ENCODE measurements at places on chromosomes 3 and 15.

GRCh38 chr15:89423981-89424380 lies 72.4 kb downstream of the RHCG start:
- DNase-seq, result no peak

- DNase-seq, result no peak
Measured at GRCh38 chr3:60633644-60634043, 617.6 kb downstream of the FHIT start.

DNA sequence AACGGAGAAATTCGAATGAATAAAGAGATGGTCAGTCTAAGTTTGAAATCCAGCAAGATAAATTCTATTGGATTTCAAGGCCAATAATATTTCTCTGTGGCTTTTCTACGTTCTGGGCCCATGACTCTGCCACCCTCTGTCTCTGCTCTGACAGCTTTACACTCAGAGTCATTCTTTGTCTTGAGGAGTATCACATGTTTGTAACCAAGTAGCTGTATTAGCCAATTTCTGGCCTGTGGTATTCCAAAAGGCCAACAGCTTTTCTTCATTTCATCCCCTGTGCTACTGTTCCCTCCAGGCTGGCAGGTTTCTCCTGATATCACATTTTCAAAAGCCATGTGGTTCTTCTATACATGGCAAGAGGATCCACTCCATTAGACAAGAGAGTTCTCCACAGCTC lies 324.1 kb upstream of the CNTN4 start:
- DNase-seq, result no peak

GRCh38 chr3:47989981-47990440 lies 26.2 kb downstream of the MAP4 start:
- DNase-seq, result peak; percentile 74

GRCh38 chr3:169400874-169401273 lies 262.6 kb downstream of the MECOM start:
- DNase-seq, result no peak

- DNase-seq, result no peak
Measured at GRCh38 chr3:105483476-105483875, 116.8 kb downstream of the ALCAM start.

- no peak for DNase-seq
Measured at GRCh38 chr15:99209326-99209725, 40.1 kb downstream of the TTC23 start.

Measured in CD4-positive, alpha-beta T cell treated with Interleukin-1 beta for 1 hour (primary cell).